T-helper 1 cell (primary cell): ENCODE measurements at places on chromosomes 2 and 18.

- DNase-seq, result no peak
Observed at GRCh38 chr2:160440888-160441287, 52.7 kb downstream of the RBMS1 start.

DNA sequence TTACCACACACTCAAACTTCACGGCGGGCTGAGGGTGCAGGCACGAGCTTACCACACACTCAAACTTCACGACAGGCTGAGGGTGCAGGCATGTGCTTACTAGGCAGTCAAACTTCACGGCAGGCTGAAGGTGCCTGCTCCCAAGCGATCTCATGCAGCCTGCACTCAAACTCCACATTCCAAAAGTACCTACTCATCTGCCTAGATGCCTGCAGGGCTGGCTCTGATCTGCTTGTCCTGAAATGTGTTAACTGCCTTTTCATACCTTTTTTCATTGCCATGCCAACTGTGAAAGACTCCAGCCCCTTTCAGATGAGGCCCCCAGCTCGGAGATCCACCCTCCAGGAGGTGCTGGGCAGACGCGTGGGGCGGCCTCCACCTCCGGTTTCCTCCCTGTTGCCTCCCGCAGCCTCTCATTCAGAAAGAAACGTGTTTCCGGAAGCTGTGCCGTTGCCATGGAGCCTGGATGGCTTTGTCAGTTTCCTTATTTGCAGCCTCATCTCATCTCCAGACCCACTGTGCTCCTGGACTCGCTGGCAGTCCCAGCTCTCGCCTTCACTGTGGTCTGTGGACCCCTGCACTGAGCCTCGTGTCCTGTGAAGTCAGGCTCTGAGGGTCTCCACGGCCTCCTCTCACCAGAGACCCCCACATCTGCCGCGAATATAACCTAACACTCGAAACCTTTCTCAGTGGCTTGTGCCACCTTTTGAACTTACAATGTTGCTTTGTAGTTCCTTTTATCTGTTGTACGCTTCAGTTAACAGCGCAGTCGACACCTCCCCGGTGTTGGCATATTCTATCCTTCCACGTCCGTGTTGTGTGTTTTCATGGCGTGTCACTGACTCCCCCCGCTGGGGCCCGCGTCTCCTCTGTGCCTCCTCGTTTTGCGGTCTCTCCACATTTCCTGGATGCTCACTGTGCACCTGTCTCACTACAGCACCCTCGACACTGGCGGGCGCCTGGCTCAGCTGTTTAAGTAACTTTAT lies 106.1 kb upstream of the ALKAL2 start:
- DNase-seq, result peak; percentile 72

DNA sequence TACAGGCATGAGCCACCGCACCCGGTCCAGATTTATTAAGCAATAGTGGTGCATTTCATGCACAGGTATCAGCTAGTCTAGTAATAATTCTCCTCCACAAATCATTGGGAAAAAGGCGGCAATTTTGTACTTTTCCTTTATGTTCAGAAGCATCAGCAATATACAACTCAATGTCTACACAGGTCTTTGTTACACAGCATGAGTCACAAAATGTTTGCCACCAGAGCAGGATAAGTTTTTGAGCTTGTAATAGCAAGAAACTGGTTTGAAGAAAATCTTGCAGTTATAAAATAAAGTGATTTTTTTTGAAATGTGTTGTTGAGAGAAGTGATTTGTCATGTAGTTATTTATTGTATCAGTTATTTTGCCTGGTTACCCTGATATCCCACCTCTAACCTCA lies 4.8 kb upstream of the ITPRIPL1 start:
- DNase-seq, result no peak

DNA sequence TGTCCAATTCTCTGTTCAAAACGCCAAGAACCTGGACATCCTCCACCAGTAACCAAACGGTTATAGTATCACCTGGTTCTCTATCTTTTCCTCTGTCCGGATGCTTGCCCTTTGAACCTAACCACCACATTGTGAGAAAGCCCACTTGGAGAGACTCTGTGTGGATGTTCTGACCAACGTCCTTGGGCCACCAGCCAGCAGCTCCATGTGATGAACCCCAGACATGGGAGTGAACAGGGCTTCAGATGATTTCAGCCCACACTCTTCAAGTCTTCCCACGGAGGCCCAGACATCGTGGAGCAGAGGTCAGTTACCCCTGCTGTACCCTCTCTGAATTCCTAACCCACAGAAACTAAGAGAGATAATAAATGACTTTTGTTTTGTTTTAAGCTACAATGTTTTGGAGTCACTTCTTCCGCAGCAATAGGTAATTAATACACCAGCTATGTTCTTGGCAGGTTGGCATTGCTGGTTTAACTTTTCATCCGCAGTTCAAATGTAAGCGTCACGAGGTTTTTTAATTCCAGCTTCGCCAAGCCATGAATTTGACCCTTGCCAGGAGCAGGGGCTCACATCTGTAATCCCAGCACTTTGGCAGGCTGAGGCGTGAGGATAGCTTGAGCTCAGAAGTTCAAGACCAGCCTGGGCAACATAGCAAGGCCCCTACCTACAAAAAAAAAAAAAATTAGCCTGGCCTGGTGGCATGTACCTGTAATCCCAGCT lies 36.1 kb upstream of the ZNF532 start:
- DNase-seq, result no peak

- no peak for DNase-seq
Observed at GRCh38 chr2:167833294-167833693, 414.1 kb downstream of the STK39 start.

GRCh38 chr2:70140791-70141211 lies 50.0 kb downstream of the C2orf42 start:
- DNase-seq, result no peak

DNA sequence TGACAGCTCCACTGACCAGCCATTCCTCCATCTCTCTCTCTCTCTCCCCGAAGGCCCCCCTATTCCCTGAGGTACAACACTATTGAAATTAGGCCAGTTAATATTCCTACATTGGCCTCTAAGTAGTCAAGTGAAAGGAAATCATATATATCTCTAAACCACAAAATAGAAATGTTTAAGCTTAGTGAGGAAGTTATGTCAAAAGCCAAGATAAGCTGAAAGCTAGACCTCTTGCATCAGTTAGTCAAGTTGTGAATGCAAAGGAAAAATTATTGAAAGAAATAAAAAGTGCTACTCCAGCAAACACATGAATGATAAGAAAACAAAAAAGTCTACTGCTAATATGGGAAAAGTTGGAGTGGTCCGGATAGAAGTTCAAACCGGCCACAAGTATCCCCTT lies 301.3 kb upstream of the RBMS1 start:
- no peak for DNase-seq

GRCh38 chr2:12087671-12088380 lies 341.4 kb downstream of the LPIN1 start:
- no peak for DNase-seq

DNA sequence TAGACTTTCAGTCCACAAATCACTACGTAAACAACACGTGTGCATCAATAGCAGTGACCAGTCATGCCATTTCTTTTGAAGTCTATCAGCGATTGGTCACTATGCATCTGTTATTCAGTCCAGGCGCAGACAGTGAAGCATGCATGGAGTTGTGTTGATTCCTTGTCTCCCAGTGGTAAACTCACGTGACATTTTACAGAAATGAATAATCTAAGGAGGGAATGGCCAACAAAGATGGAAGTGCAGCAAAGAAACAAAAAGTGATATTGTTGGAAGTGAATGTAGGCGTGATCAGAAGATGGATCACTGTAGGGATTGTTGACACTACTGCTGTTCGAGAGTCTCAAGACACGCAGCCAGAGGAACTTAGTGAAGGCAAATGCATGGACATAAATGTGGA lies 317.8 kb upstream of the MGAT5 start:
- DNase-seq, result no peak

- no peak for DNase-seq
Observed at GRCh38 chr2:189726271-189726670, 36.3 kb downstream of the OSGEPL1 start.

DNA sequence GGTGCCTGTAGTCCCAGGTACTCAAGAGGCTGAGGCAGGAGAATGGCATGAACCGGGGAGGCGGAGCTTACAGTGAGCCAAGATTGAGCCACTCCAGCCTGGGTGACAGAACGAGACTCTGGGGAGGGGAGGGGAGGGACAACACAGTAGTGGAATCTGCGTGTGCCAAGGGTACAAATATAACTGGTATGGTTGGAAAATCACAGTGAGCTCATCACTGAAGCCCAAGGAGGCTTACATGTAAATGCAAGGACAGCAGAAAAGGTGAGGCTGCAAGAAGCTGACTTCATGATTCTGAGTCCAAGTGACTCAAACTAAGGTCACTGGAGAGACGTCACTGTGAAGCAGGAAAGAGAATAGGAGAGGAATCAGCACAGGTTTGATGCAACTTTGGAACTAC lies 9.2 kb downstream of the SEPTIN10 start:
- no peak for DNase-seq

- DNase-seq, result no peak
Observed at GRCh38 chr18:48600456-48601090, 61.7 kb downstream of the CTIF start.

- no peak for DNase-seq
Observed at GRCh38 chr18:12585218-12585617, 72.7 kb downstream of the SPIRE1 start.

- DNase-seq, result no peak
Observed at GRCh38 chr18:73235491-73235890, 367.7 kb upstream of the NETO1 start.

- DNase-seq, result no peak
Observed at GRCh38 chr2:81589406-81589805, 1284.9 kb upstream of the LRRTM1 start.

GRCh38 chr2:36356990-36357846 lies 1.6 kb downstream of the CRIM1 start:
- peak; percentile 25 for DNase-seq

DNA sequence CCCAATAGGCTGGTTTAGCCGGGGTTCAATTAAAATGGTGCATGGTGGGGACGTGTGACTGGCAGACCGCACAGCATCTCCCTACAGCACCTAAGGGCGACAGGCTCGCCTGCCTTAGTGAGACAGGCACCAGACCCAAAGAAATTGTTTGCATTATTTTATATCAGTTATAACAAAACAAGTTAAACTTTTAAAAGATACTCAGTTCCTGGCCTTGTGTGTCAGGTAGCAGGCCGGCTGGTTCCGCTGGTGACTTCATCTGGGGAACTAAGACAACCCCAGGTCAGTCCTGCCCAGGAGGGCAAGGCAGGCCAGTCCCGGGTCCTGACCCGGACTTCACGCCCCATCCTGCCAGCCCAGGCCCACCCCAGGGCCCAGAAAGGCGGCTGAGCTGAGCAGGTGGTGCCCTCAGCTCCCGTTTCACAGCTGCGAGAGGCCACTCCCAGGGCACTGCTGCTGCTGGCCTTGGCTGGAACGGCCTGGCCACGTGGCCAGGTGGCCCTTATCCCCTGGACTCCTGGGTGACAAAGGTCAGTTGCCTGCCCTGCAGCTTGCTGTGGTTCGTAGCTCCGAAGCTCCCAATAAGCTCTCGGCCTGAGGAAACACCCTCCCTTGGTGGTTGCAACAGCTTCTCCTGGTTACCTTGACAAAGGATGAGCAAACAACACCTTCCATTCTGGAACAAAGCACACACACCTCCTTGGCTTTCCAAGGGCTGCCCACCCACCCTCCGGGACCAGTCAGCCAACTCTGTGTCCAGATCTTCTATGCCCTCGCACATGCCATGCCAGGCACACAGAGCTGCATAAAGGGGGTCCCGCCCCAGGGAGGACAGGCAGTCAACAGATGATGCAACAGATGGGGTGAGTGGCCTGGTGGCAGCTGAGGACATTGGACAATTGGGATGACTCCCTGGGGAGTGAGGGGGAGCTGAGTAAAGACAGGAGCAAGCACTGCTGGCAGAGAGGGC lies 11.3 kb upstream of the AGXT start:
- DNase-seq, result no peak

- no peak for DNase-seq
Observed at GRCh38 chr2:73979686-73980085, 5.0 kb upstream of the TET3 start.

GRCh38 chr2:218883491-218884490 lies 3.1 kb downstream of the WNT10A start:
- no peak for DNase-seq

GRCh38 chr2:29293830-29294438 lies 178.7 kb downstream of the CLIP4 start:
- peak; percentile 7 for DNase-seq

- DNase-seq, result no peak
Observed at GRCh38 chr2:35343135-35343534, 1012.4 kb upstream of the CRIM1 start.

DNA sequence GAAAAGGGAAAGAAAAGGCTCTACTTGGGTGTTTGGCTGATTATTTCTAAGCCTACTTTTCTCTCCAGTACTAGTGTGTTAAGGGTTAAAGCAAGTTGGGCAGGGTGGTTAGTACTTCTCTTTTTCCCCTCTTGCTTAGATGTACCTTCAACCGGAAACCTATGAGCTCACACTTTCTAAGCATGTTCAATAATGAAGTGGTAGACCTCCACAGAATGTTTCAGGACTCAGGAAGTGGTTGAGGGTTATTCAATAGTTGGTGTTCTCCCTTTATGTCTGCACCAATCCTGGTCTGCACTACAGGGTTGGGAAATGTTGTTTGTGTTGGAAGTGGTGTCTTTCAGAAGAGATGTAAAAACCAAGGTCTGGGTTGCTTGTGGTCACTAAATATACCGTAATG lies 137.1 kb downstream of the ZEB2 start:
- DNase-seq, result no peak

GRCh38 chr2:460861-461260 lies 173.0 kb upstream of the ALKAL2 start:
- DNase-seq, result peak; percentile 36

- no peak for DNase-seq
Observed at GRCh38 chr18:76713432-76713831, 108.9 kb upstream of the ZNF236 start.
